ENCODE measurements at places on chromosomes 6 and 20.

DNA sequence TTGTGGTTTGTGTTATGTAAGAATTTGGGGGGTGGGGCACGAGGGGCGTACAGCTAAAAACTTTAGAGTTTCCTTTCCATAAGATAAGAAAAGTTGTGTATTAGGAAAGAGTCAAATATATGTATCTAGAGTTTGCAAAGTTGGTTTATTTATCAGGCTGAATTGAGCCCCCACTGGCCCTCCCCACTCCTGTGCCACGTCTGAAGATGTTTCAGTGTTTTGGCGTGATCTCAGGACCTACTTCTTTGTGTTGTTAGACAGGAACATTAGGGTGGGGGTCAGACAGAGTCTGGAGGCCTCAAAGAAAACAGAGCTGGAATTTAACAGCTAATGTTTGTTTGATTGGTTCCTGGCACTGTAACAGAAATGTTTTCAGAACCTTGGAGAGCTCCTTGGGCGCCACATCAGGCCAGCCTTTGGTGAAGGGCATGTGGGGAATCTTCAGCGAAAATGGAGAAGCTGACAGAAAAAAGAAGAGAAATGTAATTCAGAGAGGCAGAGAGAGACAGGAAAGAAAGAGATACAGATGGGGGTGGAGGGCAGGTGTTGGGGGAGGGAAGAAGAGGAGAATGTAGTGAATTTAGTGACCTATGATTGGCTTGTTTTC is 674 bp downstream of the NRSN1 start:
- DNase-seq = peak; percentile 15

DNA sequence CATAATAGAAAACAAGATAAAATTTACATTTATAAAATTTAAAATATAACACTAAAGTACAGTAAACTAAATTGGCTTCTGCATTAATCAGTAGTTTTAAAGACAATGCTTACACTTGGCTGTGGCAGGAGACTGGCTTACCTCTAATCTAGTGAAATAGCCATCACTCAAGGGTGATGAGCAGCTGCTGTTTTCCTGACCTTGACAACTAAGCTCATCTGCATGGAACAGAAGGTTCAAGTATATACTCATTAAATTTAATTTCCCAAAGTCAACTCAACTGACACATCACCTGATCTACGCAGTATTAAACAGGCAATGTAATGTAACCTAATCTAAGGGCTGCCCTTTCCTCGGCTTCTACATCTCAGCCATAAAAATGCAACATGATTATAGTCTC is 14.5 kb downstream of the TMX4 start:
- DNase-seq = no peak

- no peak for DNase-seq
These were observed 62.8 kb upstream of the SDHAF4 start for GRCh38 chr6:70503813-70504465.

- no peak for DNase-seq
These were observed 64.4 kb downstream of the TMEM242 start for GRCh38 chr6:157258878-157259277.

GRCh38 chr6:32149932-32150870 is 1.5 kb downstream of the PRRT1 start:
- no peak for DNase-seq

DNA sequence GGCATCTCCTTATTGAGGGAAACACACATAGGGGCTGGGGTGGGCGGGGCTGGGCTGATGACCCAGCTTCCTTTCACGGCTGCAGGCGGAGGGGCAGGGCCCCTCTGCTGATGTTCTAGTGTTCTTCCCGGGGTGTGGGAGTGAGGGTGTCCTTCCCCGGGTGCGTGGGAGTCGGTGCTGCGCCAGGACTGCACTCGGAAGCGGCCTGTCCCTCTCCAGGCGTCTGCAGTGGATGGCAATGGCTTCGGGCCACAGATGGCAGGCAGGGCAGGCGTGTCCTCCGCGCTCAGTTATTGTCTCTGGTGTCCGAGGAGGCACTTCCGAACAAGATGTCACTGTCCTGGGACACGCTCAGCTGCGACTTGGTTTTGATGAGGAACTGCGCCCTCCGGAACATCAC is 19.2 kb downstream of the KCNG1 start:
- DNase-seq = no peak

GRCh38 chr20:19433371-19434350 is 221.2 kb downstream of the SLC24A3 start:
- no peak for DNase-seq

GRCh38 chr6:105196076-105196475 is 16.3 kb upstream of the POPDC3 start:
- DNase-seq = no peak

- no peak for DNase-seq
These were observed 14.3 kb downstream of the EDN1 start for GRCh38 chr6:12304487-12304886.

DNA sequence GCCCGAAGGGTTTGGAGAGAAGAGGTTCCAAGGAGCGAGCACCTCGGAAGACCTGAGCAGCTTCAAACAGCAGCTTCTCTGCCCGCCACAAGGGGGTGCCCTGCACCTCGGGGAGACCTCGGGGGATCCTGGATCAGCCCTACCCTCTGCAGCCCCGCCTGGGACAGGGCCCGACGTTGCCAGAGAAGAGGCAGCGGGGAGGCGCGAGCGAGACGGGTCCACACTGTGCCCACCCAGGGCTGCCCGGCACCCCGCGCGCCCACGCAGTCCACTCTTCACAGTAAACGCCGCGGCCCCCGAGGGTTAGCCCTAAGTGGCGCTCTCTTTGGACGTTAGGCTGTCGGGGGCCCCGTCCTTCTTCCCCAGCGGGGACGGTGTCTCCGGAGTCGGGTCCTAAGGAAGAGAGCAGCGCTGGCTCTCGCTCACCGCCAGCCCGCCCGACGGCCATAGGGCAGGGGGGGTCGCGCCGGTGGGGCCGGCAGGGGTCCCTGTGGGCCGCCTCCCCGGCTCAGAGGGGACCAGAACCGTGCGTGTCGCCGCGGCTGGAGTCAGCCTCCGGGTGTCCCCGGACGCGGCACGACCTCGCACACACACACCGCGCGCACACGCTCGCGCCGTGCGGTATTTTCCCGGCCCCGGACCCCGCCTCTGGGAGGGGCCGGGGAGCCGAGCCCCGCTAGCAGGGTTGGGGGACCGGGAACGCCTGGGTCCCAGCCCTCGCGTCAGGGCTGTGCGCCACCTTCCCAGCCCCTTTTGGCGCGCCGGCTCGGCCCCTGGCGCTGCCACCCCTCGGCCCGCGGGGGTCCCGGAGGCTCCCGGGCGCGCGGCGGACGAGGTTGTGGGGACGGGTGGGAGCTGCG is 929 bp downstream of the CDH22 start:
- DNase-seq = peak; percentile 80

DNA sequence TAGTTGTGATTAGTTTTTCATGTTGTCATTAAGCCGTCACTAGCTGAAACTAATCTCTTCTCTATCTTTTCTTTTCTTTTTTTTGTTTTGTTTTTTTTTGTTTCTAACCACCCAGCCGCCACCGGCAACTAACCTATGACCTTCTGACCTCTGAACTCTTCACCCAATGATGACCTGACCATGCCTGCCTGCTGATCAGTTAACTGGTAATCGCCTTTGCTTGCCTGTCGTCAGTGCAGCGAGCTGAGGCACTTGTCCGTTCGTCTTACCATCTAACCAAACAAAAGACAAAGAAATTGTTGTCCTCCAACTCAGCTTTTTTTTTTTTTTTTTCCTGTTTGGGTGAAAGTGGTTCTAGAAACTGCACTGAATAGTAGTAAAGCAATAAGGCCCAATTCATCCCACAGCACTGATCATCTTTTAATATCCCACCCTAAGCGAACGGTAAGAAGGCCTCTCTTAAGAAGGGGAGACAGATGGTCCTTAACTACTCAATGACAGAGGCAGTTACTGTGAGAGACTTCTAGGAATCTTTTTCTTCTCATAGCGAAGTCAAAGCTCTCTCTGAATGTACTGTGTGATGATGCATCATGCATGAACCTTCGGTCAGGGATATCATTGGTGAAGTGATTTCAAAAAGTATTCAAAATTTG is 156.2 kb downstream of the QKI start:
- DNase-seq = no peak

GRCh38 chr6:135235716-135236115 is 54.6 kb downstream of the MYB start:
- no peak for DNase-seq

GRCh38 chr6:145187491-145188206 is 547.7 kb downstream of the EPM2A start:
- no peak for DNase-seq

- DNase-seq = peak; percentile 26
These were observed 49.2 kb downstream of the GMDS start for GRCh38 chr6:2196079-2196679.

- DNase-seq = peak; percentile 46
These were observed 6.1 kb downstream of the C20orf173 start for GRCh38 chr20:35523298-35523888.

All from stimulated activated CD4-positive, alpha-beta T cell treated with anti-CD3 and anti-CD28 coated beads, Interleukin-15, amount 100 ng/mL, for 24 hours (primary cell).